Thymus (tissue), 14 donors: ENCODE measurements at places on chromosomes 2 and 18. TPM values are rescaled to one million over a fixed set of nuclear protein-coding genes. Genes with fewer than 3 reads are reported as not detected.
A peak's percentile ranks its signal among the peaks of the same experiment; 100 is the strongest.

DNA sequence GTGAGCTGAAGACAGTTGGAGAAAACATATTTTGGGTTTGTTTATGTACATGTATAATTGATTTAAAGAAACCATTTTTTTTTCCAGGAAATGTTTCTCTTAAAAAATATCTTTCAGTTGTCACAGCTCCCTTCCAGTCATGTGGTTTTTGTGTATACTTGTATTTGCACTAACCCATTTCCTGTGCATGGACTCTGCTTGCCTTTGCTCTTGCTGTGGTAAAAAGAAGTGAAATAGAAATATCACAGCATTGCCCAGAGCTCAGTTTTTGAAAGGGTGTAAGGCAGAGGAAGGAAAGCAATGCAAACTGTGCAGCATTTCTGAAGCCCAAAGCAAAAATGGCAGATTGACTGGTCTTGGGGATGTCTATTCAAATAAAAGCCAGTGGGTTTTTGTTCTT lies 10.4 kb upstream of the DOCK10 start:
- DNase-seq: peak; percentile 36

- DNase-seq: no peak
Measured at GRCh38 chr2:96529376-96530143, 7.0 kb upstream of the ARID5A start.

GRCh38 chr2:161312996-161313395 lies 4.8 kb downstream of the PSMD14 start:
- DNase-seq: no peak

- no peak for DNase-seq
Measured at GRCh38 chr2:103437161-103437560, 675.3 kb downstream of the TMEM182 start.

SERPINB13 gene
- 0.99 TPM for total RNA-seq

G6PC2 gene
- total RNA-seq: not detected
